ENCODE measurements at places on chromosomes 16 and 17.

DNA sequence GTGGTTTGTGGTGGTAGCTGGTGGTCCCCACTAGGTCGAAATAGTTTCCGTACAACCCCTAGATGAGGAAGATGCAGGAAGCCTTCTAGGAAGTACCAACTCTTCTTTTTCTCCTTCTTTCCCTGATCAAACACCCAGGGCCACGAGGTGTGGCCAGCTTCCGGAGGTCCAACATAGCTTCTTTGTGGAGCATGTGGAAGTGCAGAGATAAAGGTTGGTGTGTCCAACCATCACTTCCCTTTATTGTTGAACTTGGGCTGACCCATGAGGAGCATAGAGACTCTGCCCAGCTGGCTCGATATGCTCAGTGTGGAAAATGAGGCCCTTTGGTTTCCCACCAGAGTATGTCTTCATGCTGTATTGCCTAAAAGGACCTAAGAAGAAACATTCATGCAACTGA lies 6.3 kb upstream of the RGS9 start:
- DNase-seq, result no peak

DNA sequence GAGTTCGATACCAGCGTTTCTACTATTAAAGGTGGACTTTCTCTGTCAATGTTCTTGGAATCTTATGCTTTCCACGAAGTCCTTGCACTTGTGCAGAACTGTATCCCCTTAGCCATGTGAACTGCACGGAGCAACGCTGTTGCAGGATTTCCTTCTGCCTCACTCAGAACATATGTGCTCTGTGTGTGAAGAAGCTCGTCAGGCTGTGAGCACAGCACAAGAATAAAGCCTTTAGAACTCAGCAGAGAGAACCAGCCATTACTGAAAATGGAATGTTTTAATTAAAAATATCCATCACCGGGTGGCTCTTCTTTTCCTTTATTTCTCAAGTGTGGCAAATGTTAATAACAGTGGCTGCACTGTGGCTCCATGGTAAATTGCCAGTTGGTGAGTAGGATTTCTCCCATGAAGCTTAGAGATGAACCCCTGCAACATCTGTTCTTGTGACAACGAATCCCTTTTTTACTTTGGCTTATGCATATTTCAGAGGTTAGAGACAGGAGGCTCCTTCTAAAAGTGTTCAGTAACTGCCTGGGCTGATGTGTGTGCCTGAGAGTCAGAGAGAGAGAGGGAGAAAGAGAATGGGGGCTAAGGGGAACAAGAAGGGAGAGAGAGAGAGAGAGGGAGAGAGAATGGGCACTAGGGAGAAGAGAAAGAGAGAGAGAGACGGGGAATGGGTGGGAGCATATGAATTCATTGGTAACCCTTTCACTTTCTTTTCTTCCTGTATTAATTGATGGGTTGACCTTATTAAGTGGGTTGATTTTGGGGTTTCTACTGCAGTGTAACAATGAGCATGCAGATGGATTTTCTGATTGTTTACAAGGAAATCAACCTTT lies 50.0 kb downstream of the RPTOR start:
- DNase-seq, result no peak

- no peak for DNase-seq
Measured at GRCh38 chr16:26765087-26765486, 301.6 kb upstream of the C16orf82 start.

DNA sequence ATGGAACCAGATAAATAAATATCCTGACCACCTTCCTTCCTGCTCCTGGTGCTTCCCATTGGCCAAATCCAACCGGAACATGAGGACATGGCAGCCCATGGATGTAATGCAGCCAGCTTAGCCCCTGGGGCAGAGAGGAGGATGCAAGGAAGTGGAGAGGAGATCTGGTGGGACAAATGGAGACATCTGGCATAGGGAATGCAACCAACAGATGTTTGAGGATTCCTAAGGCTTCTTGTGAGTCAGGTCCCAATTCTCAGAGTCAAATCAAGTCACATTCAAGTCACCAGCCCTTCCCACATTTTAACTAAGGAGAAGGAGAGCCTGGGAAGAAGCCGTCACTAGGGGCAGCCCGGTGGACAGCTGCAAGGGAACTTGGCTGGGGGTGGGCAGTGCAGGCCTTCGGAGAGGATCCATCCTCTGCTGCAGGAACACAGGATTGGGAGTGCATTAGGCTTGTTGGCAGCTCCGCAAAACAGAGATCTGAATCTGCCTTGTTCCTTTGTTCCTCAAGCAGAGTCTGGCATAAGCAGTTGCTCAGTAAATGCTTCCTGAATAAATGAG lies 62.8 kb upstream of the HS3ST2 start:
- no peak for DNase-seq

- DNase-seq, result no peak
Measured at GRCh38 chr16:19127674-19128131, 13.9 kb downstream of the ITPRIPL2 start.

DNA sequence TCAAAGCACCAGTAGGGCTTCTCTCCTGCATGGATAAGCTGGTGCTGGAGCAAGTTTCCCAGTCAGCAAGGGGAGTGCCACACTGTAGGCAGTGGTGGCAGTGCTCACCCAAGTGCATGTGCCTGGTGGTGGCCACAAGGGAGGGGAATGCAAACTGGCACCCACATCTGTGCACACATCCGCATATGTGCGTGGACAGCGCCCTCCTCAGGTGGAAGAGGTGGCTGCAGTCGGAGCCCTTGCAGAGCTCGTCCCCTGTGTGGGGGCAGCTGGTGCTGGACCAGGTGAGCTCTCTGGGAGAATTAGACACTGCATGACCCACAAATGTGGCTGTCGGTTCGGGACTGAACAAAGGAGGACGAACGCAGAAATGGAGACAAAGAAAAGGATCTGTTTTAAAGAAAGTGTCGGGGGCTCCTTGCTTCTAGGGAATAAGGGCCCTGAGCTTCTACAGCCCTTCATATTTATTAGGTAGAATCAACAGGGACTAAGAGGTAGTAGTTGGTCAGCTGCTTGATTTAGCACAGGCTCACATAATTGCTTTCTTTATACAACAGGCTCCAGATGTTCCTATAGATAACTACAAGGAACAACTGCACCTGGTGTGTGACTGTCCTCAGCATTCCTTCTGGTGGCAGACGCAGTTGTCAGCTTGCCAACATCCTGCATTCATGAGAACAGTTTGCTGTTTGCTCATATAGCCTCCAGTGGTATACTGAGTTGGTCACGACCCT lies 5.3 kb upstream of the ZNF689 start:
- no peak for DNase-seq

DNA sequence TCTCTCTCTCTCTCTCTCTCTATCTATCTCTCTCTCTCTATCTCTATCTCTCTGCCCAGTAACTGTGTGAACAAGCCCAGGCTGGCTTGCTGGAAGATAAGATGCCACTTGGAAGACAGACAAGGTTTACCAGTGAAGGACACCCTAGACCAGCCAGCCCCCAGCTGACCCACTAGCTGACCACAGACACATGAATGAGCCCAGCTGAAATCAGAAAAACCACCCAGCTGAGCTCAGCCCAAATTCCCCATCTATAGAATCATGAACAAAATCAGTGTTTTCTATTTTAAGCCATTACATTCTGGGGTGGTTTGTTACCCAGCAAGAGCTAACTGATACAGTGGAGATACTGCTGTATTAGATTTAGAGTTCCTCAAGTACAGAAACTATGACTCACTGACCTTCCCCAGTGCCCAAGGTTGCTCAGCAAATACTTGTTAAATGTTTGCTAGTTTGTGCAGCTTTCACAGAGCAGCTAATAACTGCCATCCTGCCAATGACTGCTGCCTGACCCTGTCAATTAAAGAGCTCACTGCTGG lies 18.0 kb downstream of the EMP2 start:
- DNase-seq, result no peak
